ENCODE measurements at places on chromosomes 7 and 10.
A peak's percentile ranks its signal among the peaks of the same experiment; 100 is the strongest.

GRCh38 chr7:136251826-136252225 is 274.7 kb upstream of the MTPN start:
- peak; percentile 9 for DNase-seq

DNA sequence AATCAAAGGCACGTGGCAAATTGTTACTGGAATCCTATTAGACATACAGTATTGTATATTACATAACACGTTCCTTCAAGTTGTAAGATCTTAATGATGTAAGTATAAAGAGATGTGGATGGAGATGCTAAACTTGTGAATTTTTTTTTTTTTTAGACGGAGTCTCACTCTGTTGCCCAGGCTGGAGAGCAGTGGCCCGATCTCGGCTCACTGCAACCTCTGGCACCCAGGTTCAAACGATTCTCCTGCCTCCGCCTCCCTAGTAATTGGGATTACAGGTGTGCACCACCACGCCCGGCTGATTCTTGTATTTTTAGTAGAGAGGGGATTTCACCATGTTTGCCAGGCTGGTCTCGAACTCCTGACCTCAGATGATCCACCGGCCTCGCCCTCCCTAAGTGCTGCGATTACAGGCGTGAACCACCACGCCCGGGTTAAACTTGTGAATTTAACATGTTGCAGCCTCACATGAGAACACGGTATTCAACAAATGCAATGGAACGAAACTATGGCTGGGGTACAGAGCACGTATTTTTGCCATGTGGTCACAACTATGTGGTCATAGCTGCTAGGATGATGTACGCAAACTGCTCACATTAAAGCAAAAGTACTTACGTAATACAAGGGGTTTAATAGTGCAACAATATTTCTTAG is 818 bp upstream of the SUPV3L1 start:
- peak; percentile 30 for DNase-seq

GRCh38 chr7:16984375-16984774 is 102.6 kb upstream of the AGR3 start:
- no peak for DNase-seq

DNA sequence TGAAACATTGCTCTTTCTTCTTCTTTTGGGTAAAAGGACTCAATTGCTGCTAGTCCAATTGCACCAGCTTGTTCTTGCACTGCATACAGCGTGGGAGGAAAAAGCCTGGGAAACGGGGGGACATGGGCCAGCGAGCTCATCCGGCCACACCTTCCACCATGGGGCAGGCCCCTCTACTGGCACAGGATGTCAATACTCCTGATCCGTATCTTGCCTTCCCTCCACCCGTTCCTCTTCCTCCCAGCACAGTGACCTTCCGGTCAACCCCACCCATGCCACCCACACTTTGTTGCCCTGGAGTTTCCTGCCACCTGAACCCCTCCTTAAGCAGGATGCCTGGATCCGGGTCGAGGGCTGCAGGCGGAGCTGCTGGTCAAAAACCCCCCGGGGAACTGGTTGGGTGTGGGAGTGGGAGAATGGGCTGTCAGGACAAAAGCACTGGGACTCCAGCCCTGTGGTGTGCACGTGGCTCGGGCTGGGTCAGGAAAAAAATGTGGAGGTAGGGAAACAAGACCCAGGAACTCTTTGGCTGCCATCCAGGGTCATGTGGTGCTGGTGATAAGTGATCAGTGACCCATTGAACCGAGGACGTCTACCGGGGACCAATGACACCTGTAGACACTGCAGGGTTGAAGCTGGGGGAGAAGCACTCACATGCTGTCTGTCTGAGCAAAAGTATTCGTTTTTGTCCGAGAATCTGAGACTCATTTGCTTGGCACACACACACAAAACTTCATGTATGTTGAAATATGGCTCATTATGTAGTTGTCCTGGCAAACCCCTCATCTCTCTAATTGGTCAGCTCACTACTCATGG is 8.1 kb downstream of the IL2RA start:
- DNase-seq: no peak

- DNase-seq: no peak
Measured at GRCh38 chr7:157444843-157445135, 108.0 kb downstream of the DNAJB6 start.

- DNase-seq: no peak
Measured at GRCh38 chr10:34773636-34774630, 41.2 kb downstream of the PARD3 start.

DNA sequence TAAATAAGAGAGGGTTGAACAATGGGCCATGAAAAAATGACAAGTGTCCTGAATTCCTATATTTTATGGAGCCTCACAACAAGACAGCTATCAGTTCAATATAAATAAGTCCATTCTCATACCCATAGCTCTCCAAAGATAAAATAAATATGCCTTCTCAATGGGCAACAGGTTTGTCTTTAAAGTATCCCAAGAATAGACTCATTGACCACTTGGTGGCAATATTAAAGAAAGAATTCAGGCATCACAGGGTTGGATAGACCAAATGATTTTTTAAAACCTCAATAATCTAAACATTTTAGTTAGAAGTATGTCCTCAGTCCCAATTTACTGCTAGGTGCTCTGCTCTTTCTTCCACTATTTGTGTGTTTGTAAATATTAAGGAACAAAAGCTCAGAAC is 165.1 kb upstream of the WNT16 start:
- no peak for DNase-seq

DNA sequence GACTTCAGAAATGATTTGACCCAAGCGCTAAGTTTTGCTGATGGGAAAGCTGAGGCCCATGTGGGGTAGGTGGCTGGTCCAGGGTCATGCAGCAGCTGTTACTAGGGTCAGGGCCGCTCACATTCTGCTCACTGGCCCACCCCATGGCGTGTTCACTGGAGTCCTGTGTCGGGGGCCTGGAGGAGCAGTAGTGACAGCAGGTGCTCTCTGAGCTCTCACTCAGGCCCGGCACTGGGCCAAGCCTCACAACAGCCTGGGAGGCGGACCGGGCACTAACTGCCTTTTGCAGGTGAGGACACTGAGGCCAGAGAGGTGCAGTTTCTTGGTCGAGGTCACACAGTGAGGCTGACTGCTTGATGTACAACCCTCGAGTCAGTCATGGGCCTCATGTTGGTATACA is 82.7 kb downstream of the GLRX3 start:
- DNase-seq: no peak

- DNase-seq: no peak
Measured at GRCh38 chr10:85598646-85599045, 767.9 kb downstream of the GRID1 start.

DNA sequence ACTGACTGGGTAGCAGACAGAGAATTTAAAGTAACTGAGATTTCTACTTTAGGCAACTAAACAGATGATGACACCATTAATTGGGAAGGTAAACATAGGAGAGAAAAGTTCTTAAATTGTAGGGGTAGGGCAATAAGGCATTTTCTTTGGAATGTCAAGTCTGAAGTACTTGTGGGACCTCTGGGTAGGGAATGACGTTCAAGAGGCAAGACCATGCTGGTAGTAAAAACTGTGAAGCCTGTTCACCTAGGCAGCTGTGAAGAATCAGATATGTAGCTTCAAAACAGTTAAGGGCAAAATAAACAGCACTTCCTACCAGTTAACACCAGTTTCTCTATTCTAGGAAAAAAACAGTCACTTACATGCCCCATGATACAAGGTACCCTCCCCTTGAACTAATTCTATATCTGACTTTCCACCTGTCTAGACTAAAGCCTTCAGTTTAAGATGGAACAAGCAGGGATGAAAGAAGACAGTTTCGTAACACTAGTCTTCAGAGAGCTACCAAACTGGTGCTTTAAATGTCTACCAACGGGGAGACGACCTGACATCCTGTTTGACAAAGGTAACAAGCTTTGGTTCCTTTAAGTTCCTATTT is 63.1 kb upstream of the KCNIP2 start:
- no peak for DNase-seq

Data from AG08396 (cell line).